GM13977 (cell line): ENCODE measurements at places on chromosomes 1 and 21.

- DNase-seq: no peak
Measured at GRCh38 chr1:96522927-96523326, 198.7 kb upstream of the PTBP2 start.

GRCh38 chr21:45634511-45635183, 8.9 kb upstream of the PCBP3 start:
- peak; percentile 34 for DNase-seq

DNA sequence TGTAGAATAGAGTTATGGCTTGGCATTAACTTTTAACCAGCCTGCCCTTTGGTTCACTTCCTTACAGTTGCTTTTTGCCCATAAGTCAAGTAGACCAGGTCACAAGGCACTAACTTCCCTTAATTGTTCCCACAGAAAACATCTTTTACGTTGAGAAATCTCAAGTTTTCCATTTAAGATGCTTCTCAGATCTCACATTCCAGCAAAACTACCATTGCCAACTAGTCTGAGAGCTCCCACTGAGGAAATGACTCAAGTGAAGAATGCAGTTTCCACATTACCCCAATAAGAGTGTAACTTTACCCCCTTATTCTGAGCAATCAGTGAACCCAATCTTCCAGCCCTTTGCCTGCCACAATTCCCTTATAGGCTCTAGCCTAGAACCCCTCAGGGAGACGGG, 502.2 kb upstream of the OLFM3 start:
- DNase-seq: no peak

DNA sequence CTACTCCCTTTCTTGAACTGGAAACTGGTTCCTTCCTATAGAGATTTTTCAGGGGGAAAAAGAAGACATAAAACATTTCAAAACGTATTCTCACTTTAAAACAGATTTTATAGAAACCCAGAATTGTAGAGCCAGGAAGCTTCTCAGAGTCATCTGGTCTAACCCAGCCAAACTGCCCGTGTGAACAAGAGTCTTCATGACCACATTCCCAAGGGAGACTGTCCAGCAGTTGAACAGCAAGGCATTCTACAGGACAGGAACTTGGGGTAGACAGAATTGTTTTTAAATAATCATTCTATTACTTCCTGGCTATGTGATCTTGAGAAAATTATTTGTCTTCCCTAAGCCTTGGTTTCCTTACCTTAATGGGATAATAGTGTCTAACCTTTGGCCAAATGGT, 163.5 kb upstream of the IVNS1ABP start:
- DNase-seq: no peak

DNA sequence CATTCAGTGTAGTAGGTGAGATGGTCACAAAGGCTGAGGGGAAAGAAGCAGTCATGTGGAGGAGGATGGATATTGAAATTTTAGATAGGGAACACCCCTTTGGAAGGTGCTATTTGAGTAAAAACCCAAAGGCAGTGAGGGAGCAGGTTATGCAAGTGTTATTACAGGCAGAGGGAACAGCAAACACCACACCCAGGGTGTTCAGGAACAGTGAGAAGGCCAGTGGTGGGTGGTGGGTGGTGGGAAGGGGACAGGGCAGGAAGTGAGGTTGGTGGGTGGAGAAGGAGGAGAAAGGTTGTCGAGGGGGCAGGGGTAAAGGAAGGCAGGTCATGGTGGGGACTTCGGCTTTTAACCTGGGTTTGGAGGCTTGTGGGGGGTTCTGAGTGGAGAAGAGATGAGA, 39.2 kb upstream of the SCMH1 start:
- no peak for DNase-seq

GRCh38 chr21:36459098-36459497, 20.8 kb downstream of the CLDN14 start:
- no peak for DNase-seq
